ENCODE measurements at places on chromosomes 2 and 18. TPM values are rescaled to one million over a fixed set of nuclear protein-coding genes. Genes with fewer than 3 reads are reported as not detected.

ITGA4 gene
- total RNA-seq: 5.3 TPM

CD226 gene
- total RNA-seq: 1.8 TPM

ARHGAP28 gene
- total RNA-seq: 10.1 TPM

UGT1A5 gene
- total RNA-seq: not detected

PROKR1 gene
- 1.8 TPM for total RNA-seq

FOXI3 gene
- not detected for total RNA-seq

ZAP70 gene
- total RNA-seq: 1.4 TPM

NFU1 gene
- total RNA-seq: 60.9 TPM

MALL gene
- total RNA-seq: 2.5 TPM

DOCK10 gene
- total RNA-seq: 36.7 TPM

SULT1C4 gene
- total RNA-seq: 15.5 TPM

DHRS9 gene
- total RNA-seq: 1.6 TPM

FIGN gene
- 40.4 TPM for total RNA-seq

CCDC150 gene
- 9.2 TPM for total RNA-seq

PKDCC gene
- total RNA-seq: 13.4 TPM

REG3A gene
- total RNA-seq: not detected

MAL gene
- not detected for total RNA-seq

ALPI gene
- not detected for total RNA-seq

CNTNAP5 gene
- 66.2 TPM for total RNA-seq

DES gene
- 1.4 TPM for total RNA-seq

EDAR gene
- not detected for total RNA-seq

LYG2 gene
- not detected for total RNA-seq
